Panc1 (cell line): ENCODE measurements at places on chromosomes 16 and 17. TPM values are rescaled to one million over a fixed set of nuclear protein-coding genes. Genes with fewer than 3 reads are reported as not detected.

The GAST gene
- not detected for total RNA-seq

GRCh38 chr16:48310908-48311641, 63.7 kb upstream of the ABCC11 start:
- H3K27me3 ChIP-seq, result no peaks in the 10 kb centered on the region
- H3K4me1 ChIP-seq, result no peaks in the 10 kb centered on the region
- no peaks in the 10 kb centered on the region for H3K36me3 ChIP-seq

DNA sequence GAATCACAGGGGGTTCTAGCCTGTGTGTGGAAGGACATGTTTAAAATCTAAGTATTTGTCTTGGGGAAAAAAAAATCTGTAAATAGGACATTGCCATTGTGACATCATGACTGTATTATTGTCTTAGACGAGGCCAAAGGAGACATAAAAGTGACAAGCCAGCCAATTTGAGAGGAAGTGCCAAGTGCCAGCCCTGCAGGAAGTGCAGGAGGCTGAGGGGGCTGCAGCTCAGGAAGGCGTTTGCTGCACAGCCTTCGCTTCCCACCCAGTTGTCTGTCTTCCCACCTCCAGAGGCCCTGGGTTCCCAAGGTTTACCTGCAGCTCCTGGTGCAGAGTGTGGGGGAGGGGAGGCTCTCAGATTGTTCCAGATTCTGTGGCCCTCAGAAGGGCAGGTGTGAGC, 1.3 kb downstream of the ADCY7 start:
- H3K27me3 ChIP-seq, result no peaks in the 10 kb centered on the region
- H3K27ac ChIP-seq, result no peak overlapping the region
- DNase-seq, result no peak
- no peaks in the 10 kb centered on the region for H3K36me3 ChIP-seq
- H3K4me3 ChIP-seq, result no peak overlapping the region

GRCh38 chr17:7491583-7491982, 7.4 kb downstream of the POLR2A start:
- no peak overlapping the region for H3K4me3 ChIP-seq
- peaks cover 21% of the 10 kb centered on the region; the same call in 1 of the 2 replicates for H3K4me1 ChIP-seq
- H3K27ac ChIP-seq, result no peak overlapping the region
- H3K36me3 ChIP-seq, result no peaks in the 10 kb centered on the region
- no peaks in the 10 kb centered on the region for H3K27me3 ChIP-seq
- DNase-seq, result no peak

The APOH gene
- 1.2 TPM for total RNA-seq

The ATAD5 gene
- 11.5 TPM for total RNA-seq

DNA sequence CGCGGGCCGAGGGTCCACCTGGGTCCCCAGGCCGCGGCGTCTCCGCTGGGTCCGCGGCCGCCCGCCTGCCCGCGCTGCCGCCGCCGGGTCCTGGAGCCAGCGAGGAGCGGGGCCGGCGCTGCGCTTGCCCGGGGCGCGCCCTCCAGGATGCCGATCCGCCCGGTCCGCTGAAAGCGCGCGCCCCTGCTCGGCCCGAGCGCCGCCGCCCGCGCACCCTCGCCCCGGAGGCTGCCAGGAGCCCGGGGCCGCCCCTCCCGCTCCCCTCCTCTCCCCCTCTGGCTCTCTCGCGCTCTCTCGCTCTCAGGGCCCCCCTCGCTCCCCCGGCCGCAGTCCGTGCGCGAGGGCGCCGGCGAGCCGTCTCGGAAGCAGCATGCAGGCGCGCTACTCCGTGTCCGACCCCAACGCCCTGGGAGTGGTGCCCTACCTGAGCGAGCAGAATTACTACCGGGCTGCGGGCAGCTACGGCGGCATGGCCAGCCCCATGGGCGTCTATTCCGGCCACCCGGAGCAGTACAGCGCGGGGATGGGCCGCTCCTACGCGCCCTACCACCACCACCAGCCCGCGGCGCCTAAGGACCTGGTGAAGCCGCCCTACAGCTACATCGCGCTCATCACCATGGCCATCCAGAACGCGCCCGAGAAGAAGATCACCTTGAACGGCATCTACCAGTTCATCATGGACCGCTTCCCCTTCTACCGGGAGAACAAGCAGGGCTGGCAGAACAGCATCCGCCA, 504 bp downstream of the FOXC2 start:
- peak overlapping the region; percentile 63 for H3K4me3 ChIP-seq

GRCh38 chr17:54948380-54948779, 20.1 kb downstream of the COX11 start:
- H3K36me3 ChIP-seq, result 0 out of 2 replicates have a peak, but pooled peaks cover 7% of the 10 kb centered on the region
- 0 out of 2 replicates have a peak, but pooled peaks cover 4% of the 10 kb centered on the region for H3K4me1 ChIP-seq
- no peak overlapping the region for H3K4me3 ChIP-seq
- H3K27ac ChIP-seq, result no peak overlapping the region

- H3K27ac ChIP-seq, result no peak overlapping the region
- peaks cover 25% of the 10 kb centered on the region for H3K27me3 ChIP-seq
- H3K36me3 ChIP-seq, result no peaks in the 10 kb centered on the region
- no peak for DNase-seq
- H3K4me3 ChIP-seq, result no peak overlapping the region
Observed at GRCh38 chr16:15854906-15855703, 1.7 kb downstream of the MYH11 start.

DNA sequence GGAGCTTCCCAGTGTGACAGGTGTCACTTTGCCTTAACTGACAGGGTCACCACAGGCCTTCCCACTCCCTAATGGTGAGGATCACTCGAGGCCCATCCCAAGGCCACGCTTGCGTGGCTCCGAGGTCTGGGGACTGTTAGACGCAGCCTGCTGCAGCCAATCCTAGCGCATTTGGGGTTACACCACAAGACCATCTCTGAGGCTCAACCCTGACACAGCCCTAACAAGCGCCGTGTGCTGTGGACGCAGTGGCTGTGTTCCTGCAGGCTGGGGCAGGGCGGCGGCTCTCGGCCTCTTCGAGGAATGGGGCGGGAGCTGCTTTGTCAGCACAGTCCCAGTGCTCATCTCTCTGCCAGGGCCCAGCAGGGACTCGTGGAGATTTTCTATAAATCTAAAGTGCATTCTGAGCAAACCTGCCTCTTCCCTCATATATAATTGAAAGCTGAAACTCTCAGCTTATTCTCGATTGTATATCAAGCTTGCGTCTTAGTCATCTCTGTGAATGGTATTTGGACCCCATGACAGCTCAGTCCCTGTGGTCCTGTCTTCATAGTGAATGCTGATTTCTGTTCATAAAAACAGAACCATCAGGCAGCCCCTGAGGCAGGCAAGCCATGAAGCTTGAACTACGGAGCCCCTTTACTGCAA, 65.8 kb upstream of the CHMP6 start:
- H3K4me3 ChIP-seq, result no peak overlapping the region
- no peak for DNase-seq
- H3K4me1 ChIP-seq, result no peaks in the 10 kb centered on the region
- H3K27ac ChIP-seq, result no peak overlapping the region

DNA sequence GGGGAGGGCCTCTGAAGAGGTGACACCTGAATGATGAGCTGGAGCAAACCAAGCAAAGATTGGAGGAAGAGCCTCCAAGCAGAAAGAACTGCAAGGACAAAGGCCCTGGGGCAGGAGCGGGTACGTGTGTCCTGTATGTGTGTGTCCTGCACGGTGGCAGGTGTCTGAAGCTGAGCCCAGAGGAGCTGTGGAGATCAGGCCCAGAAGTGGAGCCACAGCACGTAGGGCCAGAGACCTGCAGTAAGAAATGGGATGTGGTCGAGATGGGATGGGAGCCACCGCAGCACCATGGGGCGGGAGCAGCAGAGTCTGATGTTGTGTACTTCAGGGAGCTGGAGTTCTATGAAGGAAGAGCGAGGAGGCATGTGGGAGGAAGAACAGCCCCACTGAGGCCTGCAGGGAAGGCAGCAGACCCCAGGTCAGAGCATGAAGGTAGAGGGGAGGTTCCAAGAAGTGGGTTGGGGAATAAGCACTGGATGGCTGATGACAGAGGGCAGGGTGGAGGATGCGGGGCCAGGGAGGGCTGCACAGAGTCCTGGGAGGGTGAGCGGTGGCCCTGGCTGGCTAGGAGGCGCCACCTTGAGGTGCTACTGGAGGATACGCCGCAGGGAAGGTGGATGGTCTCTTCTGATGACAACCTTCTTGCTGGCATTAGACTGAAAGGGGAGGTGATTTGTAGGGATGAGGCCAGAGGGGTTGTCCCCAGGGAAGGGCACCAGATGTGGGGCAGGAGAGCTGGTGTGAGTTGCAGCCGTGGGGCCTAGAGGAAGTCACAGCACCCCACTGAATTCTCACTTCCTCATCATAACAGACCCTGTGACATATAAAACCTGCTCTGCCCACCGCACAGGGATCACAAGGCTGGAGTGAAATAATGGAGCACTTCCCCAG, 10.6 kb upstream of the CETP start:
- H3K27me3 ChIP-seq, result no peaks in the 10 kb centered on the region
- no peak overlapping the region for H3K4me3 ChIP-seq
- H3K27ac ChIP-seq, result no peak overlapping the region
- no peaks in the 10 kb centered on the region for H3K36me3 ChIP-seq
- DNase-seq, result no peak

GRCh38 chr17:75504347-75505151, 10.8 kb downstream of the CASKIN2 start:
- no peaks in the 10 kb centered on the region for H3K27me3 ChIP-seq
- DNase-seq, result no peak
- no peak overlapping the region for H3K27ac ChIP-seq
- no peaks in the 10 kb centered on the region for H3K36me3 ChIP-seq

The HOXB7 gene
- 44.0 TPM for total RNA-seq

GRCh38 chr16:57123216-57123973, 31.0 kb downstream of the CPNE2 start:
- no peaks in the 10 kb centered on the region for H3K36me3 ChIP-seq
- DNase-seq, result no peak

DNA sequence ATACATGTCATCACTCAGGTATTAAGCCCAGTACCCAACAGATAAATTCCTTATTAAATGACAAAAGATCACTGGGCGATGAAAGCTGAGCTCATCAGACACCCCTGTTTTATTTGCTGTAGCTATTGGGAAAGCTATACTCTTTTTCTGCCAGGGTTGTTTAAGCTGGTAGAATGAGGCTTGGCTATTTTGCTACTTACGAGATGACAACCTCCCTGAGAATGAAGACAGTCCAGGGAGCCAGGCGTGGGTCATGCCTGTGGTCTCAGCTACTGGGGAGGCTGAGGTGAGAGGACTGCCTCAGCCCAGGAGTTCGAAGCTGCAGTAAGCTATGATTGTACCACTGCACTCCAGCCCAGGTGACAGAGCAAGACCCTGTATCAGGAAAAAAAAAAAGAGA, 4.3 kb upstream of the SH2B1 start:
- no peak for DNase-seq
- peaks cover 2% of the 10 kb centered on the region for H3K4me1 ChIP-seq
- no peak overlapping the region for H3K27ac ChIP-seq
